ENCODE measurements at places on chromosomes 13 and 19.

DNA sequence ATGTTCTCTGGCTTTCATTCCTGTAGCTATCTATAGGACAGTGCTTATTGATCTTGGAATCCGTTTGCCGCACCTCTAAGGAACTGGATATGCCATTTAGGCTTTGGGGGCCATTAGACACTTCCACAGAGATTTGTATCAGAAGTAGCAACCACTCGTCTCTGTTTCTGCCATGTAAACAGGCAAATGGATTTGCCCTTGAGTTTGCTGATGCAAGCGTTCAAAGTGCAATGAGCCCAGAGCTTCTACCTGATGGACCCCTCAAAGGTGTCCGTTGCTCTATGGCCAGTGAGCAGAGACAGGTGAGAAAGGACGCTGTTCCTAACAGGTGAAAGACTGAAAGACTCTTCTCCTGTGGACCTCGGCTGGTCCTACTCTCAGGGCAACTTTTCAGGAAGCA, 302.9 kb downstream of the ZNF536 start:
- DNase-seq: no peak

DNA sequence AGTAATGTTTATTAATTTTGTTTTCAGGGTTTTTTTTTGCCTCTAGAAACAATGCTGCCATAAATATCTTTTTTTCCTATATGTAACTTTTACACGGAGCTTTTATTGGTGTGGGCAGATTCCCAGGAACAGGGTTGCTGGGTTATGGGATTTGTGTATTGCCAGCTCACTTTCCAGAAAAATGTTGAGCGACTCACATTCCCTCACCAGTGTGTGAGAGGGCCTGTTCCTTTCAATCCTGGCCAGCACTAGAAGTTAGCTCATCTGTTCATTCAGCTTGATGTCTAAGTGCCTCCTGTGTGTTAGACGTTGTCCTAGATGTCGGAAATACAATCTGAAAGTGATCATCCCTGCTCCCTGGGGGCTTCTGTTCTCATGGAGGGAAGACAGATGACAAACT, 2.6 kb downstream of the ZNF71 start:
- DNase-seq: no peak

DNA sequence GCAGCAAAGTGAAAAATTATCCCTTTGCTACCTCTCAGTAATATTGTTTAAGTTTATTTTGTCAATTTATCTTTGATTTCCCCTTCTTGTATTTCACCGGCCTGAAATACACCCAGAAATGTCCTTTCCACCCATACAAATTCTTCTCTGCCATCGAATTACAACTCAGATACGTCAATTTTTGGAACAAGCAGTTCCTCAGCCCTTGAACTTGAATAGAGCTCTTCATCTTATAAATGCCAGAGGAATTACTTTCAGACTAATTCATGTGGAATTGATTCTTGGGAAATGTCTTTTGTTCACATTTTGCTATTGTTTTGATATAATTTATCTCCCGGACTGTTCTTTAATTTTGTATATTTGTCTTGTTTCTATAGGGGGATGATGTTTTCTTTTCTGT, 1359.3 kb upstream of the MIR17HG start:
- DNase-seq: no peak

- no peak for DNase-seq
Measured at GRCh38 chr19:46571495-46571894, 29.6 kb upstream of the CALM3 start.

- DNase-seq: no peak
Measured at GRCh38 chr19:3710265-3710812, 2.2 kb downstream of the TJP3 start.

GRCh38 chr13:96898212-96898611, 96.1 kb downstream of the OXGR1 start:
- no peak for DNase-seq

DNA sequence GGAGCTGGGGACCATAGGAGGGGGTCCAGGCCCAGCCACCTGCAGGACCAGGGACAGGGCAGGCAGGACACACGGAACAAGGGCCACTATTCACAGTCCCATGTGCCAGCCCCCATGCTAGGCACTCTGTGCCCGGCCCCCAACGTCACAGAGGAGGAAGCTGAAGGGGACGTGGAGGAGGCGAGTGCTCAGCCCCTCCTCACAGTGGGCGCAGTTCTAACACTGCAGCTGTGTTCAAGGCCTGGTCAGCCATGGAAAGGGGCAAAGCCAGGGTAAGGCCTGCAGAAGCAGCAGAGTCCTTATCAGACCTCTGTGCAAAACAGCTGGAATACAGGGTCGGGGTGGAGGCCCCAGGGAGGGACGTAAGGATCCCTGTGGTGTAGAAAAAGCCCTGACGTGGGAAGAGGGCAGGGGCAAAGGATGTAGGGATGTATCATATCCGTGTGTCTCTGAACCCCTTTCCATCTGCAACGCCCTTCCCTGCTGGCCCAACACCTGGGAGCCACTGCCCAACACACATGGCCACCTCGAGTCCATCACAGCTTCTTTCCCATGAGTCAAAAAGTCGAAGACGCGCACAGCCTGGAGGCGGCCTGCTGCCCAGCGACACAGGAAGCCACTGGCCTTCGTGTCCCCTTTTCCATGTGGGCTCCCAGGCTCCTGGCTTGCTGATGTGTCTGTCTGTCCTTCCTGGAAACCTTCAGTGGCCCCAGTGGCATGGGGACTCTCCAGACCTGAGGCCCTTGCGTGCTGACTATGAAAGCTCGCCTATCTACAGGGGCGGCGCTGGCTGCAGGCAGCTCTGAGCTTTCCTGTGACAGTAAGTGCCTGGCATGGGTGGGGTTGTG, 28.0 kb downstream of the SH3GL1 start:
- no peak for DNase-seq

DNA sequence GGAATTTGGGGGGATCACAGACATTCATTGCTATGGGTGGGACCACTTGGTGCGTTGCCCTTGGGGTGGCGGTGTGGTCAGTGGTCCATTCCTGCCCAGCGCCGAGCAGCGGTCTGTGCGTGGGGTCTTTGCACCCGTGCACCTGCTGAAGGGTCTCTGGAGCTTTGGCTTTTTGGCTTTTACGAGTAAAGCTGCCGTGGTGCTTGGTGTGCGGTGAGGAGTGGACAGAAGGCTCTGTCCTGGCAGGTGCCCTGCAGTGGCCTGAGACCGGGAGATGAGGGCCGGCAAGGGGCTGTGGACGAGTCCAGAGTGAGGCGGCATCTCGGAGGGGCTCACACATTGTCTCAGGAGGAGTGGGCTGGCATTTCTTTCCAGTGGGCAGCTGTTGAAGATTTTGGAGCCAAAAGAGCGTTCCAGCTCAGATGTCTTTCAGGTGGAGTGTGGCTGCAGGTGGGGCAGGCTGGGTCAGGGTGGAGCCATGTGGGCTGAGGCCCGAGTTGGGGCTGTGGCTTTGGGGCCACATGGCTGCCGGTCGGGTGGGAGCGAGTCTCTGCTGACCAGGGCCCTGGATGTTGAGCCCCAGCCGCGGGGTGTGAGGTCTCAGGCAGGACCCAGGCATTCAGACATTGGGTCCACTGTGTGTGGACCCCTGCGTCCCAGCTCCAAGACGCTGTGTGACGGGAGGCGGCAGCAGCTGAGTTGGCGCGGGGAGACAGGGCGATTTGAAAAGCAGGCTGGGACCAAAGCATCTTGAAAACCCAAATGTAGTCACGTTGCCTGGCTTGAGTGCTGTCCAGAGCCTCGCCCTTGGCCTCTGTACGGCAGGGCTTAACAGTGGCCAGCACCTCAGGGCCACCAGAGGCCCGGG, 11.7 kb downstream of the GNA11 start:
- no peak for DNase-seq

- no peak for DNase-seq
Measured at GRCh38 chr13:108903613-108904012, 274.2 kb downstream of the MYO16 start.

DNA sequence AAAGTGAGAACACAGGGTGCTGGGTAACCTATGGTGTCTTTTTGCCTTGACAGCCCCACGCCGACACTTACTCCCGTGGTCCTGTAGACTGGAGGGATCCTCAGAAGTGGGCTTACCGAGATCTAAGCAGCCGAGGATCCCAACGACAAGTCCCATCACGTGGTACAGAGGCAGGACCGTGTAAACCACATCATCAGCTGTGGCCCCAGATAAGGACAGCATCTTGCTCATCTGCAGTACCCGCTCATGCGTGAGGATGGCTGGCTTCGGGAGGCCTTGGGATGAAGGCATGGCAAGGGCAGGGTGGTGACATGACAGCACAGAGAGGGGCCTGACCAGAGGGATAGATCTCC, 2.1 kb downstream of the SLC27A5 start:
- no peak for DNase-seq

GRCh38 chr13:113098162-113098732, 7.3 kb upstream of the F7 start:
- DNase-seq: no peak

GRCh38 chr13:46386392-46387063, 524 bp downstream of the RUBCNL start:
- DNase-seq: no peak

- peak; percentile 71 for DNase-seq
Measured at GRCh38 chr13:99322297-99323103, 15.3 kb upstream of the GPR183 start.

- no peak for DNase-seq
Measured at GRCh38 chr13:113053801-113054604, 51.6 kb upstream of the F7 start.

- no peak for DNase-seq
Measured at GRCh38 chr13:32446773-32447465, 19.0 kb upstream of the N4BP2L1 start.

DNA sequence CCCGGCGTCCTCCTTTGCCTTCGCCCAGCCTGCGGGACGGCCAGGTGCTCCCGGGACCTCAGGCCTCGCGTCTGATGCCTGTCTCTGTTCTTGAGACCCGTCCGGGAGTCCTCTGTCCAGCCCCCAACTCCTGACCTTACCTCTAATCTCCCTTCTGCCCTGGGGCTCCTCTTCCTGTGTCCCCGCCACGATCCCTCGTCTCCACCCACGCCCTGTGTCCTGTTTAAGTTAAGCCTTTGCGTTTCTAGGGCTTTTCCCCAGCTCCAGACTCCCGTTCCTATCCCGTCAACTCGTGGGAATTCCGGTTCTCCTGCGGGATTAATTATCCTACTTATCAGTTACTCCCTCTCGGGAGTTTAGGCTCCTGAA, 686 bp downstream of the LENG8 start:
- DNase-seq: no peak

DNA sequence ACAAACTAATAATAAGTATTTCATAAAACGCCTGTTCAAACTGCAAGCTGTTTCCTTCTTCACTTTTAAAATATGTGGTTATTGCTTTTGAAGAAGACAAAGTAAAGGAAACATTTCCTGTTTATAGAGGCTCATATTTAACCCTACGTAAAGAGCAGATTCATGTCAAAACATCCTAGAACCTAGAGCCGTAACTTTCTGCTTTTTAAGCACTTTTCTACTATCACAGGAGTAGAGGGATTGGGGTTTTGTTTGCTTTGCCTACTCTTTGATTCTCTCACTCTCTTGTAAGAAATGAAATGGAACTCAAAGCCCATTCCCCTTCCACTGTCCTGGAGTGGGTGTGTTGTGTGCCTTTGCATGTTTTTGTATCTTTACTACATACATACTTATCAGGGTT, 54.0 kb upstream of the GPR183 start:
- no peak for DNase-seq

GRCh38 chr19:8363803-8364771, at the start of gene ANGPTL4:
Gene ANGPTL4, plus strand, starts transcription at chr19:8364155. Its CDS starts 167 bp downstream, at chr19:8364322.
- DNase-seq: peak; percentile 81

DNA sequence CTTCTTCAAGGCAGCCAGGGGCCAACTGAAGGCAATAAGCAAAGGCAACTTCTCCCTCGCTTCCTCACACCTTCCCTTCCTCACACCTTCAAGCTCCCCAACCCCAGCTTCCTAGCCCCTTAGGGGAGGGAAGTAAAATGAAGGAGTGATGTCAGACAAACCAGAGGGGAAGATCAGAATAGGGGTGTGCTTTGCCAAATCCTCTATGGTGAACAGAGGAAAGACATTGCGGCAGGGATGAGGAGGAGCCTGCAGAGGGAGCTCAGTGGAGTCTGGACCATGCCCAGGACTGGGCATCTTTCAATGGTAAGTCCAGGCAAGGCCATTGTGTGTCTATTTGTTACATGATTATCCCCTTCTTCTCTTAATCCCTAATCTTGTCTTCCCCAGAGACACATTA, 164.0 kb downstream of the TSHZ3 start:
- DNase-seq: no peak

DNA sequence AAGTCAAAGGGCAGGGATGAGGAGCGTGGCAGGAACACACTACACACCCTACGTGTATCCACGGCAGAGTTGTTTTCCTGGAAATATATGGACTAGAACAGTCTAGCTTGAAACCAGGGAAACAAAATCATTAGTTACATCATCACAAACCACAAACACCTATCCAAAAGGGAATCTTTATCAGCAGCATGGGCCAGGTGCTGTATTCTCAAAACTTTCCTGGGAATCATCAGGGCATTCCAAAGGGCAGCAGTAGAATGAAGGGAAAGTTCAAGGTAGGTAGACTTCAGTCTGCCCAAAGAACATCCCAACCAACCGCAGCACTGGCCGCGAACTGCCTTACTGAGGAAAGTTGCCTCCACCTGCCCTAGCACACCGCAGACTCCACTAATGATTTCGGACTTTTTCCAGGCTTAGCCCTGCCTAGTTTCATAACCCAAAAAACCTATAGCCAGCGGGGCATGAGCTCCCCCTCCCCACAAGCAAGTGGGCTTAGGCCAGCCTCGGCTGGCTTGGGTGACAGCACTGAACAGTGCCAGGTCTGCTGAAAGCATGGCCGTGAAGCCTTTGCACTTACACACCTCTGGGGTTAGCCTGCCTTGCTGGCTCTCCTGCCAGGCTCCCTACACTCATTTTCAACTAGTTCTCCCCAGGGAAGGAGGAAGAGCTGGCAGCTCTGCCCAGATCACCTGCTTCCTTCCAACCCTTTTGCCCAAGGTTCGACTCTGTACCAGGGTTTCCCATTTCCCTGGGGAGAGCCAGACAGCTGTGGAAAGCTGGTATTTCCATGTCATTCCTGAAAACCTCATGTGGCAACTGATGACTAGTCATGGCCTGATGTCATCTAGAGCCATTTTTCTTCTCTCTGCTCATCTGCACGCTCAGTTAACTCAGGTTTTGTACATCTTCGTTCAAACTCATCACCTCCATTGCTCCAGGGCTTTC, 77.3 kb upstream of the UBAC2 start:
- DNase-seq: no peak

DNA sequence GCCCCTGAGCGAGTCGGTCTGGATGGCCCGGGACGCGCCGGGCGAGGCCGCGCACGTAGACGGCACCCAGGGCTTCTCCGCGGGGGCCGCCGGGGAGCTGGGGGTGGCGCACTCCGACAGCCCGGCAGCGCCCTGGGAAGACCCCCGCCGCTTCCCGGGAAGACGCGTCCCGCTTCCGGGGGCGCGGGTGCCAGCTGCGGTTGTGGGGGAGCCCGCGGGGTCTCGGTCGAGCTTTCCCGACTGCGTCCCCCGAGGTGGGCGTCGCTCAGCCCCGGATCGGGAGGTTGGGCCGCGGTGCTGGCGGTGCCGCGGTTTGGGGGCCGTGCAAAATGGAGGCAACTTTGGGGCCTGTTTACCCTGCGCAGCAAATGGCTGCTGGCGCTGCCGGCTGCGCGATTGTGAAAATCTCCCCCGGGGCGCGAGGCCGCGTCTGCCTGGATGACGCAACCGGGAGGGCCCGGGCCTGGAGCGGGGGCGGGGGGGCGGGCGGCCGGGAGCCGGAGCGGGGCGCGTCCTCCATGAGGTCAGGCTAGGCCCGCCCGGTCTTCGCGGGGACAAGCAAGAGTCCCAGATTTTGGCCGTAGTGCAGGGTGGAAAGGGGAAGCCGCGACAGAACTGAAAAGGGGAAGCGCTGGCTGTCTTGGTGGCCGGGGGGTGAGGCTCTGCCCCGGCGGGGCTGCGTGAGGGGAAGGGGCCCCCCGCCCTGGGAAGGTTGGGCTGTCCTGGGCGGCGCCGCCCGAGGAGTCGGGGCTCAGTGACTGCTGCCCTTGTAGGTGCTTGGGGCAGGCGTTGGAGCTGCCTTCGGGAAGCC, 11.3 kb downstream of the PEAK3 start:
- peak; percentile 73 for DNase-seq

- DNase-seq: no peak
Measured at GRCh38 chr19:53981376-53981951, 10.0 kb upstream of the CACNG6 start.
